ENCODE measurements at places on chromosomes 5 and 9. TPM values are rescaled to one million over a fixed set of nuclear protein-coding genes. Genes with fewer than 3 reads are reported as not detected.

- DNase-seq = peak; percentile 56
Observed at GRCh38 chr5:36878392-36879082, 2.0 kb downstream of the NIPBL start.

GRCh38 chr5:83360573-83360972, 111.0 kb upstream of the VCAN start:
- no peak for DNase-seq

DNA sequence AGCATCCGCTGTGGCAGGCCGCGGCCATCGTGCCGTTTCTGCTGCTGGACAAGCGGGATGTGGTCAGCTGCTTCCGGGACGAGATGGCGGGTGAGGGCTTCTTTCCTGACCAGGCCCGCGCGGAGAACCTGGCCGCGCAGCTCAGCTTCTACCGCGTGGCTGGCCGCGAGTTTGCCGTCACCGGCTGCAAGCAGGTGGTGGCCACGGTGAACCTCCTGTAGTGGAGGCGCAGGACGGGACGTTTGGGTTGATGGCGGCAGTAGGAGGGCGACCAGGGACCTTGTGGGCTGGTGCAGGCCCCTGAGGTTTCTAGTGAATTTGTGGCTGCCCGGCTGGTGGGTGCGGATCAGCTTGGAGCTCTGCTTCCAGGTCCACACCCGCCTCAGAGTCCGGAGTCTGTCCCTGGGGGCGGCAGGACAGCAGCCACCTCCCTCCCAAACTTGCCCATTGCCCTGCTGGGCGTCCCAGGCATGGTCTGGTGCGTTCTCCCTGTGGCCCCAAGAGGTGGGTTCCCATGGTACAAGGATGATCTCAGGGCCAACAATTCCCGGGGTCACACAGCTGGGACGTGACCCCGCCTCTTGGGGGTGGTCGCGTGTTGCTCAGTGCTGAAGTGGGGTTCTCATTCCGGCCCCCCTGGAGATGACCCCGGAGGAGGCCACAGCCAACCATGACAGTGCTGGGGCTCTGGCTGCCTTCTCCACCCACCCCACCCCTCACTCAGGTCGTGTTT, 2.4 kb downstream of the TOR4A start:
- DNase-seq = no peak

GRCh38 chr9:131585375-131585774, 40.1 kb downstream of the PRRT1B start:
- DNase-seq = no peak

GRCh38 chr5:179732918-179733771, 523 bp downstream of the MAML1 start:
- peak; percentile 26 for DNase-seq

DNA sequence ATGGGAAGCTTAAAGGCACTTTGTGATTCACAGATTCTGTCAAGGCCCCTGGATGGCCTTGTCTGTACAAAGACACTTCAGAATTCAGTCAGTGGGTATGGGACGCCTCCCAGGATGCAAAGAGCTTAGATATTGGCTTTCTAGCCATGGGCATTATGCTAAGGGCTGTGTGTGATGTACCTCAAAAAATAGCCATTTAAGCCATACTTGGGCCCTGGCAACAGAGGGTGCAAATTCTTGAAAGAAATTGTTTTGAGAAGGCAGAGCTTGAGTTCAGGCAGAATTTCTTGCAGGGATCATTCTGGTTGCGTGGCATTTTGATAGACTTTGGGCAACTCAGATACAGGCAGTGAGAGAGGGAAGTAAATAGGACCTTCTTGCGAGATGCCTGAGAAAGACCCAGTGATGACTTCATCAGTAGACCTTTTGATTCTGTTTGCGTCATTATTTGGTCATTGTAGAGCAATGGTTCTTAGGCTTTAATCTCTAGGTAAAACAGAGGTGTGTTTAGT, 3.9 kb downstream of the CYFIP2 start:
- no peak for DNase-seq

DNA sequence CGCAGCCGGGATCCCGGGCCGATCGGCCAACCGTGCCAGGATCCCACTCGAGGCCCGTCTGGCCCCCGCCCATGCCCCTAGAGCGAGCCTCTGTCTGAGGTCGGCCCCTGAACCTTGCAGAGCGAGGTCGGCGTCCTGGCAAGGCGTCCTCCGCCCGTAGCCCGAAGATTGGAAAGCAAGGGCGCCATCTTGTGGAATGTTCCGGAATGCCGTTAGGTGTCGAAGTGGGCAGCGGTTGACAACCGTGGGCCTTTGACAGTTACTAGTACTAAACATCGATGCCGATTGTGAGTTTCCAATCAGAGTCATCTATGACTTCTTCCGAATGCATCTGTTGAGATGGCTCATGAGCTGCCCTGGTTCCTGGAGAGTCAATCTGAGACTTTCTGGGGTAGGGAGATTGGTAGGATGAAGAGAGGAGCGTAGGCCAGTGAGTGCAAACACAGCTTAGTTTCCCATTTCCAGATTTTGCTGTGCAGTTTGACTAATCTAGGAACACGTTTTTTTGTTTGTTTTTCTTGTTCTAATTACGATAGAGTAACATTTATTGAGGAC, 923 bp upstream of the PLK2 start:
- DNase-seq = peak; percentile 88

DNA sequence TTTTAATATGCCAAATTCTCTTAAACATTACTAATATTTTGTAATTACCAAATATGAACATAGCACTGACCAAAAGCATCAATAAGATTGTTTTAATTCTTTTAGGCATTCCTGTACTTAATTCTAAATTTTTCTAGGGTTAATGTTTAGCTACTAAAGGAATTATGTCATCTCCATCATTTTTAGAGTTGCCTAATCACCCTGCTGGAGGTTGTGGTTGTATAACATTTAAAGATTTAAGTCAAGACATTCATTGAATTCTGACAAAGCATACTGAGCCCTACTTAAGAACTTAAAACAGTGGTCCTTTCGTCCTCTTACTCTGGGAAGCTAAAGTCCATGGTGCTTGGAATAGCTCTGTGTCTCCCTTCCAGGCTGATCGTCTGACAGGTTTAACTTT, 28.1 kb upstream of the DAB2 start:
- no peak for DNase-seq

GRCh38 chr5:154647114-154647760, 107.9 kb upstream of the LARP1 start:
- DNase-seq = peak; percentile 38

GRCh38 chr5:119315516-119315949, 40.3 kb upstream of the TNFAIP8 start:
- peak; percentile 44 for DNase-seq

DNA sequence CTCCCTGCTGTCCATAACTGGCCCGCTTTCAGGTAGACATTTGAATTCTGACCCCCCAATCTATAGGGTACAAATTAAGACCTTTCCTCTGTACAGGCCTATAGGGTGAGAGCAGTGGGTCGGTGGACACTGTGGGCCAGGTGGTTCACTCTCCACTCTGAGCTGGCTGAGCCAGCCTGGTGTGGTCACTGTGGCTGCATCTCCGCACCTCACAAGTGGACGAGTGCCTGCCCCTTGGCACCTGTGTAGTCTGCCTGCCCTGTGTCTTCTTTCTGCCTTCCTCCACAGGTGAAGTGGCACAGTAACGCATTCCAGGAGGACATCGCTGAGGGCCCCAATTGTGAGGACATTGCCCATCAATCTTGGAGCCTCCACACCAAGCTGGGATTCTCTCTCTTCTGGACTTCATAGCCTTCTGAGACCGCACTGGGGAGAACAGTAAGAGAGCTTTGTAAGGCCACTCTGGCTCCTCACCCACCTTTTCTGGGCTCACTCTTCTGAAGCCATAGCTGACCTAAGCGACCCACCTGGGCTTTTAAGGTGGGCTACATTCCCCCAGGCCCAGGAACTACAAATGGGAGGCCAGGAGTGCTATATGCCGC, 33.5 kb upstream of the JADE2 start:
- no peak for DNase-seq

GRCh38 chr9:108180541-108180940, 675.2 kb downstream of the ACTL7B start:
- DNase-seq = no peak

GRCh38 chr5:149550268-149550583, 1.0 kb downstream of the CSNK1A1 start:
- DNase-seq = peak; percentile 51

GRCh38 chr9:20478786-20479185, 143.5 kb downstream of the MLLT3 start:
- no peak for DNase-seq

GRCh38 chr9:95785209-95785608, 90.3 kb upstream of the ERCC6L2 start:
- no peak for DNase-seq

DNA sequence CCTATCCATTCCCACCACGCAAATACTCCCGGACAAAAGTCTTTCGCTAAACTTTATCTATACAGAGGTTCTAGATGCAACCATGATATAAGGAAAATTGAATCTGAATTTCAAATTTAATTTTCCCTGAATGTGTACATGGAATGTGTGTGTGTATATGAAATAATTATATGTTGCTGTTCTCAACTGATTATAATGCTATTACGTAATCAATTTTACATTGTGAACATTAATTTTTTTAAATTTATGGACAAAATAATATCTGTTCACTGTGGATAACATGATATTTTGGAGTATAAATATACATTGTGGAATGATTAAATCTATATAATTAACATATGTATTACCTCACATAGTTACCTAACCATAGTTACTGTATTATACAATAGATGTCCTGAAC, 1250.6 kb downstream of the EFNA5 start:
- no peak for DNase-seq

DNA sequence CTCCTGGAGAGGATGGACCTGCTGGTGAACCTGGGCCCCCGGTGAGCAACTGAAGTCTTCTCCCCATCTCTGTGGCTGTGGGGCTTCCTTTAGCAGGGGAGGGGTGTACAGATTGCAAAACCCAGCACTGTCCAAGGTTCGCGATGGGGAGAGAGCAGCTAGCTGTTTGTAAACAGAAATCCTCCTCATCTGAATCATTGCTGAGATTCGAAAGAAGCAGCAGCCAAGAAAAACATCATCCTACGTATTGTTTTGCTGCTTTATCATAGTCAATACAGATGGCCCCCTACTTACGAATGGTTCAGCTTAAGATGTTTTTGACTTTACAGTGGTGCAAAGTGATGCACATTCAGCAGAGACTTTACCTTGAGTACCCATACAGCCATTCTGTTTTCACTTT, 80.0 kb upstream of the TGFBR1 start:
- DNase-seq = no peak

GRCh38 chr5:74028406-74028805, 402.4 kb downstream of the ARHGEF28 start:
- DNase-seq = peak; percentile 69

DNA sequence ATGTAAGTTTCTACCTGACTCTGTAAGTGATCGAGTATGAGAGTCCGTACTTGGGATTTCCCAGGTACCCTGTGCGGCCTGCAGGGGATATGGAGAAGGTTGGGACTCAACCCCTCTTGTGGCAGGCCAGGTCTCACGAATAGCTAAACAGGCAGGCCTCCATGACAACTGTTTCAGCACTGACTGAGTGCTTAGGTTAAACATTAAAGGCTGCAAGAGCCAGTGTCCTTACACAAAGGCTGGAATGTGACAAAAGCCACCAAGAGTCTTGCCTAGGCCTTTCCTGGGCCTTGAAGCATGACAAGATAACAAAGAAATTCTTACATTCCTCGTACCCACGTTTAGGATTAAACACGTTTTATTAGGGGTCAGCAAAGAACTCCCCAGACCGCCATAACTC, 58.6 kb downstream of the THBS4 start:
- DNase-seq = no peak

- DNase-seq = no peak
Observed at GRCh38 chr5:154333016-154333415, 112.8 kb upstream of the SAP30L start.

DNA sequence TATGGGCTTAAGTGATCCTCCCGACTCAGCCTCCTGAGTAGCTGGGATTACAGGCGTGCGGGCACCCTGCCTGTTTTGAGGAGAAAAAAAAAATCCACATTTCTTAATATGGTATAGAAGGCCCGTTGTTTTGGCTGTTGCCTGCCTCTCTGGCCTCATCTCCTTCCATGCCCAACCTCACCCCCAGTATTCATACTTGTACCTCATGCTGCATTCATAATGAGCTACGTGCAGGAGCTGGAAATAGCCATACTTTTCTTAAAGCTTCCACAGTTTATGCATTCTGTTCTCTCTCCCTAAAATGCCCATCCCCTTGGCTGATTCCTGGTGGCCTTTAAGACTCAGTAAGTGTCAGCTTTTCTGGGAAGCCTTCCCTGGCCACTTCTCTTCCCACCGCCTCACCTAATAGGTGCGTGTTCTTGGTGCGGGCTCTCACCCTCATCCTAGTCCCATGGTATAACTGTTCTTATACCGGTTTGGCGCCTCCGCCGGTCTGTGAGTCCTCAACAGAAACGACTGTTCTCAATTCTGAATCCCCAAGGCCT, 2.1 kb upstream of the TPM2 start:
- no peak for DNase-seq

GRCh38 chr5:73160239-73160671, 12.7 kb upstream of the TMEM174 start:
- peak; percentile 3 for DNase-seq

DNA sequence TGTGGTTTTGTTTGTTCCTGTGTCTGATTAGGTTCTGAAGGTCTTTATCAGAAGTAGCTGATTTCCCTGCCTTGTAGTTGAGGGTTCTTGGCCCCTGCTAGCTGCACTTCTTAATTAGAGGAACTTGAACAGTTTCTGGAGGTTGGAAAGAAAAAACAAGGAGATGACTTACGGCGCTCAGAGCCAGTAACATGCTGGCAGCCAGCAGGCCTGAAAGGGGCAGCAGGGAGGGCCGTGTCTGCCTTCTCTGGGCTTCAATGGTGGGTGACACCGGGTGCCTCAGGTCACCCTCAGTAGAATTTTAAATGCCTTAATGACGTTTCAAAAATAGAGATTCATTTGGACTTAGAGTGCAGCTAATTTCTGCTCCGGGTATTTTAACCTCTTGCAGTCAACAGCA, 15.8 kb downstream of the UBE2QL1 start:
- DNase-seq = no peak

- DNase-seq = no peak
Observed at GRCh38 chr9:16343249-16344237, 526.9 kb downstream of the BNC2 start.

DNA sequence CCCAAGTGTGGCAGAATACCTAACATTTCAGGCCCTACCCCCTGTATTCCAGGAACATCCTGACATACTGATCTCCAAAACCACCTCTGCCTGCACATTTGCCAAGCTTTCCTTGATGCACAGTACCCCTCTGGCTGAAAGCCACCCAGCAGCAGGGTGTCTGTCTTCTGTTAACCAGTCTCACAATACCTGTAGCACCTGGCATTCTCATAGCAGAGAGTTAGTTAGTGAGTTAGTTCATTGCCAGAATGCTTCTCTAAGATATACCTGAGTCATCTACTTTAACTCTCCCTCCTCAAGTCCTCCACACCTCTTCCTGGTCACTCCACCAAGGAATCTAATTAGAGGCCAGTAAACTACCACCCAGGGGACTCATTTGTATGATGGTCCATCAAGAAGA, 46.1 kb upstream of the IL7R start:
- DNase-seq = peak; percentile 22

GRCh38 chr5:143488381-143488780, 84.9 kb upstream of the NR3C1 start:
- no peak for DNase-seq

Gene SGCD
- 0.15 TPM for total RNA-seq

Gene CFAP77
- total RNA-seq = not detected

Gene RUSC2
- total RNA-seq = 13.3 TPM

Data from PC-3 (cell line).